ENCODE measurements at places on chromosomes 6 and 20.

- no peak for DNase-seq
Measured at GRCh38 chr6:35973670-35974222, 50.7 kb downstream of the SLC26A8 start.

- no peak for DNase-seq
Measured at GRCh38 chr6:82083646-82084045, 163.9 kb downstream of the IBTK start.

- DNase-seq, result no peak
Measured at GRCh38 chr6:136016228-136017225, 165.0 kb downstream of the PDE7B start.

DNA sequence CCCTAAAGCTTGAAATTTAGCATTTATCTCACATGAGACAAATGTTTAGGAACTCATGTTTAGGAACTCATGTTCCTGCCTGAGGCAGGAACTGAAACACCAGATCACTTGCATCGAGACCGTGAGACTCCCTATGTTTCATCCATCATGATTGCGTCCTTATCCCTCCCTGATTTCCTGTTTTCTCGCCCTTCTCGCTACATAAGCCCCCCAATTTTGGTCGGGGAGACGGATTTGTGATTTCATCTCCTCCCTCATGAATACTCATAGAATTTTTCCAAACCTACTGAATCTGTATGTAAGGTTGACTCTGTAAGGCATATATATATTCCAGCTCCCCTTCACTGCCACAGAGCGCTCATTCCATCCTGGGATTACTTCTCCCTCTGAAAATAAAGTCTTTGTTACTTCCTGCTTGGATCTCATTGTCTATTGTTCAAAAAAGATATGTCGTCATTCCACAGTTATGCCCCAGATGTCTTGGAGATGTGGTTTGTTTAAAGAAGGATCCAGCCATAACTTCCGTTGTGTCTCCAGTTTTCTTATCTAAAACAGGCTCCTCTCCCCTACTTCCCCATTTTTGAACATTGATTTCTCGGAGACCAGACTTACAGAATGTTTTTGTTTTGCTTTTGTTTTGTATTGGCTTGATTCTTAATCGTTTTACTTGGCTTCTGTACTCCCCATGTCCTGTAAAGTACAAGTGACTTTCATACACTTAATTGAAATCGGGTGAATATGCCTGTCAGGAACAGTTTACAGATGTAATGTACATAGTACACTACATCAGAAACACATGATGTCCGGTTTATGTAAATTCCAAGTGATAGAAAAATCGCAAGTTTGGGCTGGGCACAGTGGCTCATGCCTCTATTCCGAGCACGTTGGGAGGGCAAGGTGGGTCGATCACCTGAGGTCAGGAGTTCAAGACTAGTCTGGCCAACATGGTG is 118.7 kb downstream of the HFE start:
- peak; percentile 94 for DNase-seq

DNA sequence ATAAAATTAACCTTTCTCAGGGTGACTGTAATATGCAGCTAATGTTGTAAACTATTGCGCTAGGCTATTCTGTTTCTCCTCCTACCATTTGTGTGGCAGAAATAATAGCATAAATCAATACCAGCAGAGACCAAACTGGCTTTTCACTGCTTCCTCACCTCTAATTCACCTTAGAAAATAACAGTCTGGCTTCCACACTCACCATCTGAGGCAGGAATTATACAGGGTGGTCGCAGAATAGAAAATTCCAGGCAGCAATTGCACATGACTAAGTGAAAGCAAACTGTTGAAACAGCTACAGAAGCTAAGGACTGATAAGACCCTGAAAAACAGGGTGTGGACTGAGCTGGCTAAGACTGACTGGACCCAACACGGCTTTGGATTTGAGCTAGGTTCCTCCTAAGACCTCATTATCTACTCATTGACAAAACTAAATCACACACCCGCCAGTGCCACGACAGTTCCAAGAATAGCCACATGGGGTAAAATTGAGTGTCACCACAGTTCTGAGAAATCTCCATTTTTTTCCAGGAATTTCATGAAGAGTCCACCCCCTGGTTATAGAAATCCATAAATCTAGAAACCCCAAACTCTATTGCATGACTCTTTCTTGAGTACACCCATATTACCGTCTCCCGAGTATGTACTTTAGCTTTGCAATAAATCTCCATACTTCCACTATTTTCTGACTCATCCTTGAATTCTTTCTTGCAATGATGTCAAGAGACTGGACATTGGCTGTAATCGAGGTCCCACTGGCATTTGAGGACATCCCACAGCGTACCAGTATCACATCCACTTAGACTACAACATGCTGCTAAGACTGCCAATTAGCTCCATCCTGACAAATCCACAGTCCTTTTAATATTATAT is 60.9 kb upstream of the KCNQ5 start:
- DNase-seq, result peak; percentile 5

All from fibroblast of pulmonary artery (primary cell).